ENCODE measurements at places on chromosomes 2 and 18.

DNA sequence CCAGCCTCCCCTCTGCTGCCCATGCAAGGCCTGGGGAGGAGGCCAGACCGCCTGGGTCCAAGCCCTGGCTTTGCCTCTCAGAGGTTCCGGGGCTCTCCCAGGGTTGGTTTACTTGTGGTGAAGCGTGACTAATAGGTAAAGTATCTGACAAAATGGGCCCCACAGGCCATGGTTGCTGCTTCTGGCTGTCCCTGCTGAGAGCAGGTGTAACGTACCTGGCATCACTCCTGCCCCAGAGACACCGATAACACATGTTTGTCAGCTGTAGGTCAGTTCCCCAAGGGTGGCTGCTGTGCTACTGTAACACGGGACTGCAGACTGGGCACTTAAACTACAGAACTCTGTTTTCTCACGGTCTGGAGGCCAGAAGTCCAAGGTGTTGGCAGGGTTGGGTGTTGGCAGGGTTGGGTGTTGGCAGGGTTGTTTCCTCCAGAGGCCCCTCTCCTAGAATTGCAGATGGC lies 34.1 kb downstream of the ODC1 start:
- peak; percentile 46 for DNase-seq

DNA sequence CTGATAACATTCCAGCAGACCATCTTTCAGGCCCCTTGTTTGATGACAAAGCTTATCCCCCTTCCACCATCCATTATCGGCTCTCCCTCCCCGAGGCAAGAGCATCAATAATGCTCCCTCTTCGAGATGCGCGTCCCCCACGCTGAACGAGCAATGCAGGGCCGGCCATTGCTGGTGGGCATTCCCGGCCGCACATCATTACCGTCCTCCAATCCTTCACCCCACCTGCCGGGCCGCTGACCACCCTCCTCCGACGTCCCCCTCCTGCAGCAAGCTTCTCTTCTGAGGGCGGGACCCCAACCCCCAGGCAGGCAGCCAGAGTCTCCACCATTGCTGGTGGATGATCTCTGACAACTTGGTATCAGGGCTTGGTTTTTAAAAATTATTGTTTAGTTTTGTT lies 208.6 kb downstream of the SMAD2 start:
- DNase-seq: no peak

DNA sequence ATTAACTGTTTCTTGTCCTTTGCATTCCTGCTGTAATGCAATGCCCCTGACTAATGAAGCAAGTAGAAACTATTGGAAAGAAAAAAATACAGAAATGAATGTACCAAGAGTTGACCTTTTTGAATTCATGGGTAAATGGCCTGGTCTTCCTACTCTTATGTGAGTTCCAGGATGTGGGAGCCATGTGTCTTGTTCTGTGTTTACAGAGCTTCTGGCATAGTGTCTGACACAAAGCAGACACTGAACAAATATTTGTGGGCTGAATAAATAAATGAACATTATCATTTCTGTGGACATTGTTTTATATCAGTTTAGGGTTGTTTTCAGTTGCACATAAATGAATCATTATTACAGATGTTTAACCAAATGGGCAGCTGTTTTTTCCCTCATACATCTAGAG lies 155.5 kb downstream of the CD8B2 start:
- no peak for DNase-seq

DNA sequence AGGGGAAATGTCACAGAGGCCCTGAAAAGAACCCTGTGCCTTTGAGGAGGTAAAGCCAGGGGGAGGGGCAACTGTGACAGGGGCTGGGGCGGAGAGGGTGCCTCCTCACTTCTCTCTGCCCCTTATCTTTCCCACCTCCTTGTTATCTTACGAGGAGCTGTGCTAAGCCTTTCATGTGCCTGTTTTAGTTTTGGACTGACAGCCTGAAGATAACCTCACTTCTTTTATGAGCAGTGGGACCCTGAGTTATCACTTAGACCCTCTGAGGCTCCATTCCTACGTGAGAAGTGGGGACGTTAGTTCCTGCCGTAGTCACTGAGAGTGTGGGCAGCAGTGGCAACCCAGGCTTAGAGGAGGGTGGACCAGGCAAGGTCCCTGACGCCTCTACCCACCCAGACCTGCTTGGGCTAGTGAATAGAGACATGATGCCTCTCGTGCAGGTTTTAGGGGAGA lies 39.5 kb upstream of the LBH start:
- DNase-seq: no peak

- DNase-seq: no peak
Measured at GRCh38 chr2:239666053-239666854, 265.4 kb upstream of the HDAC4 start.

- DNase-seq: no peak
Measured at GRCh38 chr2:17827316-17827715, 11.1 kb downstream of the MSGN1 start.

DNA sequence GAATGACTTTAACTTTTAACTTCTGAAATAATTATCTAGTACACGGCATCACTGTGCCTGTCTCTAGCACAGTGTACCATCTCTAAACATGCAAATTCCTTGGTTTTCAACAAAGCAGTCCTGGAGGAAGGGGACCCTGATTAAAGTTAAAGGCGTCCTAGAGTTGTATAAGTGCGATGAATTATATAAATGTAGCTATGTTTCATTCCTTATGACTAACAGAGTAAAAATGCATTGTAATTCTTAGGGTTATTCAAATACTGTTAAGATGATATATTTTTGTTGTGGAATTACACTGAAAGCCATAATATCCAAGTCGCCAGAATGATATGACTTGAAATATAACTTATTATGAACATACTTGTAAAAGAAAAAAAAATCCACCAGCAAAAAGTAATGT lies 544.9 kb upstream of the LINC00305 start:
- DNase-seq: peak; percentile 17

DNA sequence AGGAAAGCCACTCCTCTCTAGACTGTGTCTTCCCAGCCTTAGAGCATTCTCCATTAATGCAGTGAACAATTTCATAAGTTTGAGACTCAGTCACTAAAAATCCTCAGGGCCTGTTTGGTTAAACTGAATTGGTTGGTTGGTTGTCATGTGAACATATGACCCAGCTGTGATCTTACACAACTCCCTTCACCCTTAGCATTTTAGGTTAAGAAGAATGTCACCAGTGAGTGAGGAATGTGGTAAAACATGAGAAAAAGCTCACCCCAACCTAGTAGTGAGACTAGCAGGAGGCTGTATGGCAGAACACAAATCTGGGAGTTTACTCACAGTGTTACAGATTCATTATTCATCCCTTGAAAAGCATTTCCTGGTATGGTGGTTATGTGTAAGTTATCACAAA lies 32.4 kb downstream of the LHCGR start:
- DNase-seq: no peak

- DNase-seq: no peak
Measured at GRCh38 chr2:161427664-161428587, 11.8 kb downstream of the TBR1 start.

DNA sequence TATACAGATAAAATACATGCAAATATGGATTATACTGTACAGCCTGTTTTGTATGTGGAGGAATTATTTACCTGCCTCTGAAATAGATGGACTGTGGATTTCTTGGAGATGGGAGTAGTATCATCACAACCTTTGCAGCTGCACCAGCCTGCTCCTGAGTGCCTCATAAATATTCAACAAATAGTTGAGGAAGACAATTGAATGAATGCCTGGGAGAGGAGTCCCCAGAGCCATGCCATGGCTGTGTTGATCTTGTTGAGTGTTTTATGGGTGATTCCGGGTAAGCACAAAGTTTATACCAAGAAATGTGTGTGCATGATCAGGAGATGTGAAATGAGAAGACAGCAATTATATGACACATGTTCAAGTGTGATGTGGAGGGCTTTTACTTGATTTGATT lies 225.0 kb downstream of the FHOD3 start:
- DNase-seq: no peak
